ENCODE measurements at places on chromosomes 12 and 14.
A peak's percentile ranks its signal among the peaks of the same experiment; 100 is the strongest.

GRCh38 chr12:121004253-121004815 is 12.0 kb downstream of the C12orf43 start:
- no peak for DNase-seq

DNA sequence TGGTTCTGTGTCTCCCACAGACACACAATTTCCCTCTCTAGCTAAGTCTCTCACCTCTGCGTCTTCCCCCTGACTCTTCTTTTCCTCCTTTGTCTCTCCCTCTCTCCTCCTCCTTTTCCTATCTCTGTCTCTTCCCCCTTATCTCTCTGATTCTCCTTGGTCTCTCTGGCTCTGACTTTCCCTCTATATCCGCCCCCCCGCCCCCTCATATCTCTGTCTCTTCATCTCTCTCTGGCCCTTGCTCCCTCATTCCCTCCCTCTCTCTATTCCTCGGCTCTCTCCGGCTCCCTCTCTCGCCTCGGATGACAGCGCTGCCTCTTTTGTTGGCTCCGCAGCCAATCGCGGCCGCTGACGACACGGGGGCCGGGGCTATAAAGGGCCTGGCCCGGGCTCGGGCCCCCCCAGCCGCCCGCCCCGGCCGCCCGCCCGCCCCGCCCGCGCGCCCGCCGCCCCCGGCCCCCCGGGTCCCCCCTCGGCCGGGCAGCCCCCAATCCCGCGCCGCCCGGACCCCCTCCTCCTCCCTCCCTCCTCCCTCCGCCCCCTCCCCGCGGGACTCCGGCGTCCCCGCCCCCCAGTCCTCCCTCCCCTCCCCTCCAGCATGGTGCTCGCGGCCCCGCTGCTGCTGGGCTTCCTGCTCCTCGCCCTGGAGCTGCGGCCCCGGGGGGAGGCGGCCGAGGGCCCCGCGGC is at the start of gene GDF11:
GDF11 (plus strand) TSS at position 404 of the 687 bp plus-strand sequence; CDS start at position 599, 195 bp downstream.
- peak; percentile 82 for DNase-seq

GRCh38 chr14:97490521-97491070 is 693.4 kb downstream of the VRK1 start:
- DNase-seq = no peak

DNA sequence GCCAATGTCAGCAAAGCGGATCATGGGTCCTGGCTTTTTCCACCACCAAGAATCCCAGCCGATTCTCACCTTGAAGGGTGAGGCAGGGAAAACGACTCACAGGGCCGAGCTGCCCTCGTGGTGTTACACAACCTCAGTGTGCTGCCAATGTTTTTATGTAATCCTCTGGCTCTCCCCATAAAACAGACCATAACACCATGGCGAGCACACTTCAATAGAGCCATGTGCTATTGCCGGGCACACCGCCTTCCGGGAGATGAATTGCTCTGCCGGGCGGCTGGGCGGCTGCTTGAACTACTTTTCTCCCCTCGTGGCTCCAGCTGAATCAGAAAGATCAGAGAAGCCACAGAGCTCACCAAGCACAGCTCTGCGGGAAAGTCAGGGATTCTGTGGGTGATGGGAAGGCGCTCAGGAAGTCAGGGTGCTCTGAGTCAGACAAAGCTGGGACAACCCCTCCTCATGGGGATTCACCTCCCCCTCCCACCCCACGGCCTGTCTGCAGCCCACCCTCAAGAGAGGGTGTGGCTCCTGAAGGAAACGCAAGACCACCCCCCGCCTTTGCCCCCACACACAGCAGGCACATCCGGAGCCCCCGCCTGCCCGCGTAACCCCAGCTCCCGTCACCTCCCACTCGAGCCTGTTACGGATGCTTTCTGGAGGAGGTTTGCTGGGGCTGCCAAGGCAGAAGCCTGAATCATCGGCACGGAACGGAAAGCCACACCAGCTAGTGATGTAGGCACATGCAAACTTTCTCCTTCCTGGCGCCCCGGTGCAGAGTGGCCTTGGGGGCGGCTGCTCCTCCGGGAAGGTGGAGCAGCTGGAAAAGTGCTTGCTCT is 1.8 kb downstream of the GALNT9 start:
- DNase-seq = peak; percentile 97

GRCh38 chr14:78355109-78355508 is 184.9 kb downstream of the NRXN3 start:
- no peak for DNase-seq

DNA sequence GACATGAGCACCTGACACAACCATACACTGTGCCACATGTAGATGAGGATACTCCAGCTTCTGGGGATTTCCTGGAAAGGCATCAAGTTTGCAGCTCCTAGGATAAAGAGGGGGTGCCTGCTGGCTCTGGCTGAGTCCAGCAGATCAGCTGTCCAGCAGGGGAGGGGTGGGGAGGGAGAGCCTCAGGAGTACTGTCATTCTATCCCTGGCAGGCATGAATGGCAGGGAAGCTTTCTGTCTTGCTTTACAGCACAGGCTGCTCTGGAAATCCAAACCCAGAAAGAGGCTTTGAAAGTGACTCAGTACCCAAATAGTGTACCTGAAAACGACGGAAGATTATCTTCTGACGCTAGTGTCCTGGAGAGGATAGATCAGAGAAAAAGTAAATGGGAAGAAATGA is 32.2 kb downstream of the SLC8A3 start:
- no peak for DNase-seq

GRCh38 chr12:78793491-78793890 is 71.1 kb upstream of the SYT1 start:
- DNase-seq = no peak

- no peak for DNase-seq
Observed at GRCh38 chr12:39619316-39619659, 315 bp downstream of the ABCD2 start.

DNA sequence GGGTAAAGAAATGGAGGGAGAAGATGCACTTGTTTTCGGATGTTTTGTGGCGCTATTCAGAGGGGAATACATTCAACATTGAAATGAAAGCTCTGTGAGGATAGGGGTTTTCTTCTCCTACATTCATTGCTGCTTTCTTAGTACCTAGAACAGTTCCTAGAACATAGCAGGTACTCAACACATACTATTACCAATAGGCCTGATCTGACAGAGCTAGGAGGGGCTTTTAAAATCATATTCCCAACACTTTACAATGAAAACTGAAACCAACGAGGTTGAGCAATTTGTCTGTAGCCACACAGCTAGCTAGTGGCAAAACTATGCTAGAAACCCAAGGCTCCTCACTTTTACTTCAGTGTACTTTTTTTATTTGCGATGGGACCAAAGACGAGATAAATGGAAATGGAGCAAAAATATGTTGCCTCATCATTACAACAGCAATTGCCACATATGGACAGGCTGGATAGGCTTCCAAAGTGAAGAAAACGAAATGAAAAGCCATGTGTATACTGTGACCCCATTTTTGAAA is 23.1 kb upstream of the IL22 start:
- no peak for DNase-seq

DNA sequence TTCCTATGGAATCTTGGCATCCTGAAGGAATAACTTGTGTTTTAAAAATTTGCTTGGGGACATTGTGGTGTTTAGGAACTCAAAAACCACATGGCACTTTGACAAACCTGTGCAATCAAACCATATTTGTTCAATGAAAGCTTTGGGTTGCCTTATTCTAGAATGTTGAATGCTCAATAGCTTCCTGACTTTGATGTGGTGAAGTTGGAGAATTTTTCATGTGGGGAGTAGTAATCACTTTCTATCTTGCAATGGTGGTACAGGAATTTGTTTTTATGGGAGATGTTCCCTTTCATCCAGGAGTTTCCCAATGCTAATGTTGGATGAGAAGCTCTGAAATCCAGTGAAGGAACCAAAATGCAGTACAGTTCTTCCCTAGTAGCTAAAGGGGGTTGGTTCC is 42.2 kb upstream of the LDHB start:
- DNase-seq = no peak

DNA sequence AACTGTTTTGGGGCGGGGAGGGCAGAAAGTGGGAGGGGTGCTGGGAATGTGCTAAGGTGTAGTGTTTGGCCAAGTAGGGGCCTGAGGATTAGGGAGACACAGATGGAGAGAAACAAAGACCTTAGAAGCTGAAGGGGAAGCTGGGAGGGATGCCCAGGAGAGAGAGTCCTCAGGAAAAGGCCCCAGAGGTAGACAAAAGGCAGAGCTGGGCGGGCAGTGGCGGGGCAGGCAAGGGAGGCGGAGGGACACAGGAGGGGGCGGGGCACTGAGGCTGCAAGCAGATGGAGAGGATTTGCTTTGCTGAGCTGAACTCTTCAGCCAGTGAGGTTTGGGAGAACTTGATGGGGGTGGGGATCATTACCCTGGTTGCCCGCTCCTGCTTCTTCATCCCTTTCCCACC is 2.8 kb downstream of the PTMS start:
- DNase-seq = no peak

DNA sequence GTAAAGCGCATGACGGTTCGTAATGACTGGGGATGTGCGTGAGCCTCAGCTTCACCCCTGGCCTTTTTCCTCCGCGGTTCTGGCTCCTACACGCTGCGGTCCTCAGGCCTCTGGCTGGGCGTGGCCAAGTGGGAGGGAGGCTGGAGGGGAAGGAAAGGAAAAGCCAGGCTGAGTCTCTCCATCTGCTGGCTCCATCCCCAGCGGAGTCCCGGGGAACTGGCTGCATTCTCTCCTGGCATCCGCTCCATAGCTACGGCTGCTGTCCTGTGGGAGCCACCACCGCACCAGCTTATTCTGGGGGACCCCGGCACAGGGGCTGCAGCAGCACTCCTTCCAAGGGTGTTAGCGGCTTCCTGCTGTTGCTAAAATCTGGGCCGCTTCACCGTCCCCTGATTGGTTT is 68.2 kb upstream of the SLC24A4 start:
- DNase-seq = no peak

GRCh38 chr14:89247457-89248122 is 169.4 kb downstream of the FOXN3 start:
- DNase-seq = no peak

- DNase-seq = no peak
Observed at GRCh38 chr12:60849723-60850122, 1253.9 kb downstream of the SLC16A7 start.

GRCh38 chr14:105793836-105794235 is 267.5 kb downstream of the TMEM121 start:
- DNase-seq = no peak

DNA sequence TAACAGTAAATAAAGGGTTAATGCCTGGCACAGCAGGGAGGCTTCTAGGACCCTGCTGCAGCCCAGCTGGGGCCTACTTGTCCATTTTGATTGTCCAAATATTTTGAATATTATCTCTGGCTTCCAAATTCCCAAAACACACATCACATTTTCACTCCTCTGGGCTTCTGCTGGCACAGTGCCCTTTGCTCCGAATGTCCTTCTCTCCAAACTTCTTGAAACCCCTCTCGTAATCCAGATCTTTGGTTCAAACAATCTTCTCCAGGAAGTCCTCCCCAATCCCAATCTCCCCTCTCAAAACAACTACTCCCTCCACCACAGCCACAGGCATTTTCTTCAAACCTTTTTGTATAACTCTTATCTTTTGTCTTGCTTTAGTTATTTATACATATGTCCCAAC is 225.6 kb downstream of the PPM1H start:
- peak; percentile 20 for DNase-seq

DNA sequence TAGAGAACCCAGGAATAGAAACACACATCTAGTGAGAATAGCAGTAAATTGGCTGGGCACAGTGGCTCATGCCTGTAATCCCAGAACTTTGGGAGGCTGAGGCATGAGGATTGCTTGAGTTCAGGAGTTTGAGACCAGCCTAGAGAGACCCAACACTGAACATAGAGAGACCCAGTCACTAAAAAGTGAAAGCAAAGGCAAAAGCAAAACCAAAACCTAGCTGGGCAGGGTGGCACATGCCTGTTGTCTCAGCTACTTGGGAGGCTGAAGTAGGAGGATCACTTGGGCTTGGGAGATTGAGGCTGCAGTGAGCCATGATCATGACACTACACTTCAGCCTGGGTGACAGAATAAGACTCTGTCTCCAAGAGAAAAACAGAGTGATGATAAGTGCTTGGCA is 37.5 kb upstream of the MIS18BP1 start:
- no peak for DNase-seq

- DNase-seq = no peak
Observed at GRCh38 chr12:49543914-49544815, 5.3 kb downstream of the KCNH3 start.

DNA sequence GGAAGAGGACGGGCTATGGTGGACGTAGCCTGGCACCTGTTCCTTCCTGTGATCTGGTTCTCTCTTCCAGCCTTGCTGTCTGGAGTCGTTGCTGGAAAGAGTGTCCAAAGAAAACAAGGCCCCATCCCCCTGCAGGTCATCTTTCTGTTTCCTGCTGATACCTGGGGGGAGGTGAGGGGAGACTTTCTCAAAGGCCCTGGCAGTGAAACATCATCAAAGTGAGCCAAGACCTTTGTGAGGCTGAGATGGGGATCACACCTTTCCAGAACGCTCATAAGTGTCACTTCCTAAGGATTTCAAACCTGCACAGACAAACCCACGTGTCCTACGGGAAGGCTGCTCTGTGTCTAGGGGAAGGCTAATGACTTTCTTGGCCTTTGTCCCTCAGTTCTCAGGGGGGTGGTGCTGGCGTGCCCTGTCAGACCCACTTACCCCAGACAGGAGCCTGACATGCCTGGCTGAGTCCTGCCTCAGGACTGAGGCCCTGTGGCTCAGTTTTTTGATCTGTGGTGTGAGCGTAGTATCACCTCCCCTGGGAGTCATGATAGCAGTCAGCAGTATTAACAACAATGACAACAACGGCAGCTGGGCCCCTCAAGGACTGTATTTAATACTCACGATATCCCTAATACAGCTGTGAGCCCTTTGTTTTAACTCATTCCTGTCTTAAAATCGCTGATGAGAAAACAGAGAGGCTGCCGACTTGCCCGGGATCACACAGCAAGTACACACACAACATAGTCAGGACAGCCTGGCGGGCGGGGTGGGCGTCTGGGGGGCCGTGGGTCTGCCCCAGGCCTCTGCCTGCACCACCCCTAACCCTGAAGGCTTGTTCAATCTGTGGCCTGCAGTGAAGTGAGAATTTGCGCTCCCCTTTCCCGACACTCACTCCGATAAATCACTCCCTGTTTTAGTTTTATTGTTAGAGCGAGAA is 235.2 kb downstream of the SLC41A2 start:
- DNase-seq = no peak

- DNase-seq = no peak
Observed at GRCh38 chr12:45200491-45201043, 15.3 kb upstream of the ANO6 start.

GRCh38 chr14:68834816-68835215 is 41.9 kb upstream of the ZFP36L1 start:
- DNase-seq = no peak

DNA sequence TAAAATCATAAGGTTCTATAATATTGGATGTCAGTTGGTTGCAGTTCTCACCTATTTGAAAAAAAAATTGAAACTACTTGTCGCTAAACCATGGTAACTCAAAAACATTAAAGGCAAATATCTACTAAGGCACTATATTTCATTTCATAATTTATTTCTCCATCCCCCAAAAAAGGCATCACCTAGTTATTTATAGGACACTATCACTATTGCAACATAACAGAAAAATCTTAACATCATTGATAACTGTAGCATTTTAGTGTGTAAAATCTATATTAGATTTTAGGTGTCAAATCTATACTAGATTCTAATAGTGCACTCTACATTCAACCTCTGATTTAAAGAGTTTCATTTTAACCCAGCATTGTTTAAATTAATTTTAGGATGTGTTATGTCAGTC is 1.7 kb downstream of the SPTSSA start:
- no peak for DNase-seq

- DNase-seq = peak; percentile 56
Observed at GRCh38 chr12:132614861-132615578, 3.6 kb upstream of the P2RX2 start.

- no peak for DNase-seq
Observed at GRCh38 chr12:98274430-98275130, 240.8 kb upstream of the TMPO start.

- no peak for DNase-seq
Observed at GRCh38 chr12:82919388-82920054, 232.8 kb downstream of the TMTC2 start.

GRCh38 chr12:115492553-115492952 is 784.9 kb downstream of the MED13L start:
- no peak for DNase-seq

All from NCI-H226 (cell line).